ENCODE measurements at places on chromosomes 11 and 22.

GRCh38 chr11:109329716-109330115 lies 92.3 kb upstream of the C11orf87 start:
- DNase-seq: no peak

DNA sequence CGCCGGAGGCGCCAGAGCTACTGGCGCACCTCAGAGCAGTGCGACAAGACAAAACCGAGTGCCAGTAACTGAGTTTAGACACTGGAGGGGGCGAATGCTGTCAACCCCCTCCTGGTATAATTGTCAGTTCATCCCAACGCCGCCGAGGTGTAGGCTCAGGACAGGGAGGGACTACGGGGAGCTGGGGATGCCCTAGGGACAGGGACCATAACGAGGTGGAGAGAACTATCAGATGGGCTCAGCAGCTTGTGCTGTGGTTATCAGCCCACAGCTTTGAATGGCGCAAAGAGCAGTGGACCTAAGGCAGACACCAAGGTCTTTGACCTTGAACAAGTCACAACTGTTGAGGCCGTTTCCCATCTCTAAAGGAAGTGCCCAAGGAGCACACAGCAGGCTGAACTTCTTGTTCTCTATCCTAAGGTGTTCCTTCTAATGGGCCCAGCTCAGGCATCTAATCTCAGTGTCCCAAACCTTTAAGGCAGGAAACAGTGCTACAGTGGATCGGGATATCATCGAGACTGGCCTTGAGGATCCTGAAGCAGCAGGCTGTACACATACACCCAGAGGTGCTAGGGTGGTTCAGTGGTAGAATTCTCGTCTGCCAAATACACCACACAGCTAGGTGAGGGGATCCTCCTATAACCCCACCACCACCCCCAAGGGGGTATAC lies 958 bp upstream of the TUT1 start:
- DNase-seq: no peak

GRCh38 chr11:14242187-14242586 lies 116.8 kb downstream of the RRAS2 start:
- DNase-seq: no peak

GRCh38 chr22:21009638-21010425 lies 5.1 kb upstream of the P2RX6 start:
- DNase-seq: no peak

DNA sequence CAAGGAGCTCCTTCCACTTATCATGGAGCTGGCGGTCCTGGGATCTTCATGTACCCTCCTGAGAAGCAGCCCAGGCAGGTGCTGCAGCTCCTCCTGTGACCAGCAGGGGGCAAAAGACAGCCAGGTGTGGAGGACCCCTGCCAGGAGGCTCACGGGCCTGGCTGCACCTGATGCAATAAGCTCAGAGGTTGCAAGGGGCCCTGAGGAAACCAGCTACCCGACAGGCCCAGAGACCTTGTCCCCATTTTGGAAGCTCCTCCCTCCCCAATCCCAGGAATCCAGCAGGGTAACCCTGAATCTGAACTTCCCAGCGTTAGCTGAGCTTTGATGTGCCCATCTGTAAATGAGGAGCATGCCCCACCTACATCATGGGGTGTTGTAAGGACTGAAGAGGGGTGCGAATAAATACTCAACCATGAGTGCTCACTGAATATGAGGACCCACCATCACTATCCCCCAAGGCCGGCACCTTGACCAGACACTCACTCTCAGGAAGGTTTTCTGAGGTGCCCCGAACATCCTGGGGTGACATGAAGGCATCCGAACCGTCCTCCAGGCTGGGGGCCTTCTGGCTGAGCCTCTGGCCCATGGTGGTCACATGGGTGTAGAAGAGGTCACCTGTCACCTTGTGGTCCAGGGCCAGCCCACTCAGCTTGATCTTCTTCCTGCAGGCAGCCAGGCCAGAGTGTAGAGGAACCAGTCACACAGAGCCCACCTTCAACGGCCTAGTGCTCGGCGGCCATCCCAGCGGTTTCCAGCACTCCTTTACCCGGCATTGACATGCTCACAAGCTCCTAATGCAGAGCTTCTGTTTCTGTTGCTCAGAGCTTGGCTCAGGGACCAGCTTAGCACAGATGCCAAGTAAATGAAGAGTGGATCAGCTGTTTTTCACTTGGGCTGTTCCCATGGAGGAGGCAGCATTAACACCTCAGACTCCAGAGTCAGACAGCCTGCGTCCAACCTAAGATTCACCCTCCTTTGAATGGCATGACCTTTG lies 21.7 kb downstream of the SLC43A1 start:
- no peak for DNase-seq
